Natural killer cell (primary cell): ENCODE measurements at places on chromosomes 11 and 22. TPM values are rescaled to one million over a fixed set of nuclear protein-coding genes. Genes with fewer than 3 reads are reported as not detected.

The SPI1 gene
- 65.4 TPM for total RNA-seq

The HSPB2 gene
- total RNA-seq, result not detected

The IL17REL gene
- total RNA-seq, result not detected

The MMP7 gene
- not detected for total RNA-seq

The TRIM29 gene
- total RNA-seq, result not detected

The NELL1 gene
- not detected for total RNA-seq

The NLRP6 gene
- total RNA-seq, result 2.3 TPM

The PKNOX2 gene
- total RNA-seq, result not detected

The PGM2L1 gene
- total RNA-seq, result 4.4 TPM

The TRIM6 gene
- 1.1 TPM for total RNA-seq

The P2RX6 gene
- total RNA-seq, result 0.93 TPM

The RCOR2 gene
- not detected for total RNA-seq

The OR8G1 gene
- total RNA-seq, result not detected

The SERPIND1 gene
- total RNA-seq, result 0.43 TPM

The OR8G5 gene
- total RNA-seq, result not detected

The CDC42EP2 gene
- 1.5 TPM for total RNA-seq

The ANO5 gene
- 0.05 TPM for total RNA-seq

The OR56A3 gene
- not detected for total RNA-seq

The SLC35E4 gene
- 5.8 TPM for total RNA-seq

The OLFML1 gene
- not detected for total RNA-seq

The EXPH5 gene
- 2.6 TPM for total RNA-seq

The SHANK2 gene
- not detected for total RNA-seq

The OR8A1 gene
- total RNA-seq, result not detected

The NLRP14 gene
- total RNA-seq, result not detected

The SPTY2D1 gene
- total RNA-seq, result 62.0 TPM

The OSBP gene
- total RNA-seq, result 40.5 TPM

The RASGRP2 gene
- 371 TPM for total RNA-seq
